Right lobe of liver (tissue), 6 donors: ENCODE measurements at places on chromosomes 1 and 21. TPM values are rescaled to one million over a fixed set of nuclear protein-coding genes. Genes with fewer than 3 reads are reported as not detected.

DNA sequence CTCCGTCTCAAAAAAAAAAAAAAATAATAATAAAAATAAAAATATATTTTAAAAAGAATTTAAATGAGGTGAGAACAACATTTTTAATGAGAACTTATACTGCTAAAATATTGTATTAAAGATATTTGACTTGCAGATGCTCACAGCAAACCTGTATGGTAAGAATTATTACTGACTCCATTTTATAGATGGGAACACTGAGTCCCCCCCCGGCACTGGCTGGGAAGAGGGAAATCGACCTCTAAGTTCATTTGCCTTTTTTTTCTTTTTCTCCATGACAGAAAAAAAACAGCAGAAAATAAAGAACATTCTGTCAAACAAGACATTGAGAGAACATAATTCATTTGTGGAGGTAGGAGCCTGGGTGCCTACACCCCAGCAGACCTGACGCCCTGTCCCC lies 13.4 kb upstream of the PADI6 start:
- DNase-seq, result no peak

Gene ADORA1
- total RNA-seq, result 0.39 TPM

Gene SLC45A1
- total RNA-seq, result not detected

DNA sequence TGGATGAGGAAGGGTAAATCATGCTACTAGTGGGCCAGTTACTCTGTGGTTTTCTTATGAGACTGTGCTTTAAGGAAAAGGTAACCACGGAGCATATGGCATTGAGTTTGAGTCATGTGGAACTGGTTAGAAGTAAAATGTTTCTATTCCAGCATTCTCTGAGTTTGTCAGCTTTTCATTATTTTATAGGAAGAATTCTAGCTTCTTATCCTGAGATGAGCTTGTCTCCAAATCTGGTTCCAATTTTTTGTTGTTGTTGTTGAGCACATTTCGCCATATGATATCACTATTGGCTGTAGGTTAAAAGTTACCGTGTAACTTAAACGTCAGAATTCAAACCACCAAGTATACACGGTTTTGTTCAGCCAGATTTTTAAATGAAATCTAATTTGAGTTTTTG lies 69.9 kb downstream of the ATF6 start:
- no peak for DNase-seq

DNA sequence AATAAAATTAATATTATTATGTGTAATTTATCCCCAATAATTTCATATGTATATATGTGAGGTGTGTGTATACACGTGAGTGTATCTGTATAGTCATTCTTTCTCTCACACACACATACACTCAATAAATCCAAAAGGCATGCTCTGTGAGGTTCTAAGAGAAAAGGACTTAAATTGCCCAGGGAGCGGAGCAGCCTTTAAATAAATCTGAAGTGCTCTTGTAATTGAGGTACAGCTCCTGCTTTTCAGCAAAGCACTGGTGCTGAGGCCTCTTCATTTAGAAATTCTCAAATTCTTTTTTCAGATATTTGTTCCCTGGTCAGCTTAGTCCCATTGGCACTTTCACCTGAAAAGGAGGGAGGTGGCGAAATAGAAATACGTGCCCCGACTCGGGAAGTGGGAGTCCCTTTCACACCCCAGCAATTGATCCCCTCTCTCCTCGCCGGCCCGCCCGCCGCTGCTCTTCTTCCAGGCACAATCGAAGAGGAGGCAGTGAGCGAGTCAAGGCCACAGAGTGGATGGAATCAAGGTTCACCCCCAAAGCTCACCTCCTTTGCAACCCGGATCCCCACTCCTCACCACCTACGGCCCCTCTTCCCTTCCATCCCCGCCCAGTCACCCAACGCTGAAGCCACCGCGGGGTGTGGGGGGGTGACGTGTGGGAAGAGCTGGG lies 944 bp downstream of the PLPPR5 start:
- no peak for DNase-seq

- DNase-seq, result no peak
Observed at GRCh38 chr1:178411756-178412399, 84.9 kb downstream of the CLEC20A start.

Gene RUNX3
- total RNA-seq, result 0.46 TPM

Gene HYI
- total RNA-seq, result 37.5 TPM

GRCh38 chr1:203367057-203367456 lies 16.1 kb upstream of the FMOD start:
- peak; percentile 24 for DNase-seq

DNA sequence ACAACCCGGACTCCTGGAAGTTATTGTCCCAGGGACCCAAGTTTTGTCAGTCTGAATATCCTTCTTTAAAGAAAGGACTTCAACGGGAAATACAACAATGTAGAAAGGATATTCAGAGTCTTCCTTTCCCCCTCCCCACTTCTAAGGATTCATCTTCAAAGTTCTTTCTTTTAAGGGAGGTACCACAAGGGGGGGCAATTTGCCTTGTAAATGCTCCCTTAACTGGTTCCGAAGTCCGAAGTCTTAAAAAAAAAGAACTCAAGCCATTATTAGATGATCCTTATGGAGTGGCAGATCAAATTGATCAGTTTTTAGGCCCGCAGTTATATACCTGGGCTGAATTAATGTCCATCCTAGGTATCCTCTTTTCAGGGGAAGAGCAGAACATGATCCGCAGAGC lies 47.0 kb downstream of the SERINC2 start:
- no peak for DNase-seq
